Cortex of kidney (tissue), 1 donor: ENCODE measurements at places on chromosomes 6 and 20.

DNA sequence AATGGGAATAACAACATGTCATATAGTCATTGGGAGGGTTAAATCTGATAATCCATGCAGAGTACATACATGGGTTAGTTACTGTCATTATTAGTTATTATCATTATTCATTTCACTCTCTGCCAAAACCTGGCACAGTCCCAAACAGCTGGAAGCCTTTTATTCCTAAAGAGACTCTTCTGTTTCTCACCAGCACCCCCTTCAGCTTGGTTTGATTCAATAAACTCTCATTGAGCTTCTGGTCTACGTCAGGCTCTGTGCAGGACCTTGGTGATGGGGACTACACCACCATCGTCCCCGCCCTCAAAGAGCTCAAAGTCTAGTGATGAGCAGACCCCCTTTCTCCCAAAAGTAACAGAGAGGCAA lies 2.3 kb downstream of the KCNK15 start:
- no peak for DNase-seq

DNA sequence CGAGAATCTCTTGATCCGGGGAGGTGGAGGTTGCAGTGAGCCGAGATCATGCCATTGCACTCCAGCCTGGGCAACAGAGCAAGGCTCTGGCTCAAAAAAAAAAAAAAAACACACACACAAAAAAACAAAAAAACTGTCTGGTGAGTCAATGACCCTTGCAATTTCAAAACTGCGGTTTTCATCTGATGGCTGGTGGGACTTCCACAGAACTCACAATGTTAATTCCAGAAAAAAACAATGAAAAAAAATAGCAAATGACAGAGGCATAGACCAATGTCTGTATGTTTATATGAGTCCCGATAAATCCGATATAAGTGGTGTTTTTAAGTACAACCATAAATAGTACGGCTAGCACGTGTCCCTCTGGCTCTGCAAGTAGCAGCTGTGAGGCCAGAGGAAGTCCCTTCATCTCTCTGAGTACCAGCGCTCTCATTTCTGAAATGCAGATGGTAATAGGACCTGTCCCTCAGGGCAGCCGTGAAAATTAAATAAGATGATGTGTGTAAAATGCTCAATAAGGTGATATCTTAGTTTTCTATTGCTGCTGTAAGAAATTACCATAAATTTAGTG lies 21.9 kb upstream of the PTPN1 start:
- DNase-seq, result no peak

GRCh38 chr6:51213811-51214210 lies 395.1 kb downstream of the TFAP2B start:
- DNase-seq, result no peak

- no peak for DNase-seq
Measured at GRCh38 chr6:142746524-142746923, 198.5 kb downstream of the HIVEP2 start.

DNA sequence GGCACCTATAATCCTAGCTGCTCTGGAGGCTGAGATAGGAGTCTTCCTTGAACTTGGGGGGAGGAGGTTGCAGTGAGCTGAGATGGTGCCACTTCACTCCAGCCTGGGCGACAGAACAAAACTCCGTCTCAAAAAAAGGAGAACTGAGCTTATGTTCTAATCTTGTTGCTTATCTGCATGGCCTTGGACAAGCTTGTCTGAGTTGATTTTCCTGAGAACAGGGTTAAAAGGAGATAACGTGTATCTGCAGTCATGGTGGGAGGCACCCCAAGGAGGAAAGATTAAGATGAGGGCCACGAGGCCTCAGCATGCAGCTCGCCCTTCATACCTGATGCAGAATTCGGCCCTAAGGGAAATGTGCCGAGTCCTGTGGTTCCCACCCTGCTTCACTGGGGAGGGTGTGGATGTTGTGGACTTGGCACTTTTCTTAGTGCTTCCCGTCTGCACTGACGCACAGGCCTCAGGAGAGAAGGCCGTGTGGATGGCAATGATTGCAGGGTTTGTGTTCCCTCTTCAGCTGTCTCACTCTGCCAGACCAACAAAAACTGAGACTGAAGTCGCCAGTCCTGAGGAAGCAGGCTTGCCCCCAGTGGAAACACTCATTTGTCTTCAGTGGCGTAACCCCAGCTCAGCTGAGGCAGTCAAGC lies 56.3 kb downstream of the EZR start:
- no peak for DNase-seq

DNA sequence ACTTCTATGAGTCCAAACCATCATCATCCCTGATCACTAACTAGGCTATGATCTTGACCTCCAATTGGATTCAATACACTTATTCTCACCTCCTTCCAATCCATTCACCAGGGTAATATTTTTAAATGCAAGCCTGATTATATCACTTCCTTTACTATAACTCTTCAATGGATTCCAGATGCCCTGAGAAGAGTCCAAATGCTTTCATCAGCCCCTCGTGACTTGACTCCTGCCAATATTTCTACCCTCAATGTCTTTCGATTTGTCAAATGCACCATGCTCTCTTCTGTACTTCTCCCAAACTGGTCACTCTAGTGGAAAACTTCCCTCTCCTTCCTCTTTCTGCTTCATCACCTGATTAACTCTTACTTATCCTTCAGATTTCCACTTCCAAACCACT lies 70.8 kb downstream of the CD164 start:
- DNase-seq, result no peak

- DNase-seq, result no peak
Measured at GRCh38 chr6:4533576-4533975, 242.6 kb upstream of the CDYL start.

DNA sequence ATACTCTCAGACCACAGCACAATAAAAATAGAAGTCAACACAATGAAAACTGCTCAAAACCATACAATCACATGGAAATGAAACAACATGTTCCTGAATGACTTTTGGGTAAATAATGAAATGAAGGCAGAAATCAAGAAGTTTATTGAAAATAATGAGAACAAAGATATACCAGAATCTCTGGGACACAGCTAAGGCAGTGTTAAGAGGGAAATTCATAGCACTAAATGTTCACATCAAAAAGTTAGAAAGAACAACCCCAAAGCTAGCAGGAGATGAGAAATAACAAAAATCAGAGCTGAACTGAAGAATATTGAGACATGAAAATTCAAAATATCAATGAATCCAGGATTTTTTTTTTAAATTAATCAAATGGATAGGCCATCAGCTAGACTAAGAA lies 183.3 kb downstream of the BACH2 start:
- no peak for DNase-seq

DNA sequence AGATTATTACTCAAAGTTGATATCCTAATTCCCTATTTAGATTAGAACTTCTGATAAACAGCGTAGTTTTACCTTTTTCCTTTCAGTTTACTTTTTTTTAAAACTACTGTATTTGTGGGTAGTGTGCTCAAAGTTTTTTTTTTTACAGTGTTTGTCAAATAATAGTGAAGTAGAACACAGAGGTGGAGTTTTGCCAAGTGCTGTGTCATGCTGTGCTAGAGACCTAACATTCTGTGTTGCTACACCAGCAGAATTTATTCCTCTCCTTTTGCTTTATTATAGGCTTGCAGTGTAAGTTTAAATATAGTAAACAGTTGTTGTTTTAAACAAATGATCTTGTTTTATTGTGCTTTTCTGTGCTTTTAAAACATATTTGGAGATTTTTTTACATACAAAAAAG lies 125.4 kb downstream of the HIVEP1 start:
- no peak for DNase-seq

GRCh38 chr6:2917801-2918445 lies 14.8 kb upstream of the SERPINB9 start:
- no peak for DNase-seq

DNA sequence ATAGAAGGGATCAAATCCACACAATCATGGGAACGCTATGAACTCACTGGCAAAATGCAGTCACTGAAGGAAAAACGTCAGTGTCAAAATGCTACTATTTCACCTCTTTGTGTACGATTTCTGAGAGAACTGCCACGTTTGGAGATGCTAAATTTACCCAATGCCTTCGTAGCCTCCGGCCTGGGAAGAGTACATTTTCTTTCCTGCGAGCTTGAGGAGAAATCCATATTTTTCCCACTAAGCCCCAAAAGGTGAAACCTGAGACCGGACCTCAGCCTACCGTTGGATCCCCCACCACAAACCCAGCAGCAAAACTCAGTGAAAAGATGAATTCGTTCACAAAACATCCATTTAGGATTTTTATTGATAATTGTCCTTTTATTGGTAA lies 131.7 kb downstream of the GPX5 start:
- no peak for DNase-seq

GRCh38 chr6:168088161-168089053 lies 9.4 kb upstream of the FRMD1 start:
- no peak for DNase-seq

GRCh38 chr20:24738981-24739633 lies 210.0 kb upstream of the CST7 start:
- DNase-seq, result no peak

DNA sequence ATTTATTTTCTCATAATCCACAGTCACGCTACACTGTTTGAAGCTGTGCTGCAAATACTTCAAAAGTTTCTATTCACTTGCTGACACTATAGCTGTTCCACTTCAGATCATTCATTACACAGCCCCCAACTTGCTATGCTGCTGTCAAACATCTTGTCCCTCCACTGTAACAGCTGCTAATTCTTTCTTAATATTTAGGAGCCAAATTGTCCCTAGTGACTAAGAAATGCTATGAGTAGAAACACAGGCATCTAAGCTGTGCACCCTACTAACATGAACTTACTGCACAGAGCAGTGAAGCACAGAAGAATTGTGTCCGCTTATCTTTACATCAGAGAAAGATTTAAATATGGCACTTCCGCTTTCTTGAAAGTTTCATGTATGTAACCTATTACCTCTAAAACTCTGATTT lies 91.3 kb downstream of the PDE10A start:
- no peak for DNase-seq

DNA sequence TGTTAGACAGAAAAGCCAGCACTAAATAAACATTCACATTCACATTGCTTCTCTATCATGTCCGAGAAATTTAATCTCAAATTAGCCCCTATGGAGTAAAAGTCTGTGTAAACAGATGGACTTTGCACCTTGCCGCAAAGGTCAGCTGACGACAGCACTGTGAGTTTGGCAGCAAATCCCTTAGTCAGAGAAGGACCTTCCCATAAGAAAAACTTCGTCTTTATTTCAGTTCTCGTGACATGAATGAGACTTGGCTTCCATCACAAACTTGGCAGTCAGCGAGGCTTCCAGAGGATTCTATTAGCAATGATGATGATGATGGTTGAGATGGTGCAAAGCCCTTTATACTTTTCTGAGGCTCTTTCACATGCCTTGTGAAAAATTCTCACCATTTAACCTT lies 133.7 kb upstream of the IFNGR1 start:
- DNase-seq, result no peak

- no peak for DNase-seq
Measured at GRCh38 chr20:33696448-33696847, 10.3 kb upstream of the E2F1 start.

DNA sequence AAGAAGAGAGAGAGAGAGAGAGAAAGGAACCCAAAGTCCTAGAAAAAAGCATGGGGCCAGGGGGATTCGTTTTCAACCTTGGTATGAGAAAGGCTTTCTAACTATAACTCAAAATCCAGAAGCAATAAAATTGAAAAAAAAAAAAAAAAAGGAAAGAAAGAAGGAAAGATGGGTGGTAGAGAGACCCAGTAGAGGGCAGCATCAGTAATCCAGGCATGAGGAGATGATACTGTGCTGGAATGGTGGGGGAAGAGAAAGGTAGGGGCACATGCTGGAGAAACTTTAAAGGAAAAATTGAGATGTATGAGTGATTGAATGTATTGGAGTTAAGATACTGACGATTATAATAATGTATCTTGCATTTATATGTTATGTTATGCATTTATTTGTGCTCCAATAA lies 1040.7 kb upstream of the FLRT3 start:
- DNase-seq, result no peak

DNA sequence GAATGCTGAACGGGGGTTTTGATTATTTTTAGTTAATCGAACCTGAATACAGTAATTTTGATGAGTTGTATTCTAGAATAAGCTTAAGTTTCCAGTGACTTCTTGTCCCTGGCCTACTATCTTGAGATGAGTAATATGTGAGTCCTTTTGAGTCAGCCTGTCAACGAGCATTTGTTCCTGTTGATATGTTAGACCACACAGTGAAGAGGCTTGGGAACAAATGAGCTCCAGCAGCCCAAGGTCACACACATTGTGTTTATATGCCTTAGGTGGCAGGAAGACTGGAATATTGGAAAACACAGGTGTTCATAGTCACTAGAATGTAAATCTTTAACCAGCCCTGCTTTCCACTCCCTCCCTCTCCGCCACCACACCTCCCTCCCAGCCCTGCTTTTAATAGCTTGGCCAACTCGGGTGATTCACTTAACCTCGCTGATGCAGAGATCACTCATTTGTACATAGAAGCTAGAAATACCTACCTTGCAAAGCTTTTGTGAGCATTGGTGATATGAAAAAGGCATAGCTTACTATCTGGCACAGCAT lies 9.1 kb downstream of the SMPDL3A start:
- DNase-seq, result no peak

DNA sequence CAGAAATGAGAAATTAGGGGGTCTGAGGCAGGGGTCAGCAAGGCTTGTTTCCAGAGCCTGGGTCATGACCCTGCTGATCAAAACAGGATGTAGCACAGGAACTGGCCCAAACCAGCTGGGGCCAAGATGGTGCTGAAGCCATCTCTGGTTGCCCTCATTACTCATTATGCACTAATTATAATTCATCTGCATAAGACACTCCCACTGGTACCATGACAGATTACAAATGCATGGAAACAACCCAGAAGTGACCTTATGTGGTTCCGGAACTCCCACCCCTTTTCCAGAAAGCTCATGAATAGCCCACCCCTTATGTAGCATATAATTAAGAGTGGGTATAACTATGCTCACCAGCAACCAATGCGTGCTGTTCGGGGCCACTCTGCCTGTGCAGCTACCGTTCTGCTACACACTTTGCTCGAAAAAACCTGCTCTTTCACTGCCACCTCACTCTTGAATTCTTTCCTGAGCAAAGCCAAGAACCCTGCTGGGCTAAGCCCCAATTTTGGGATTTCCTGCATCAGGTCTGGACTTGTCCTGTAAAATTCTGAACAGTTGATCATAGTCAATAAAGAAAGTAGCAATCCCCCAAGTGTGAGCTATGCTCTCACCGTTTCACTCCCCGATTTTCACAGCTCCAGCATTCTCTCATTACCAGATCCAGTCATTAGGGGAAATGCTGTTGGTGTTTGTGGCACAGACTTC lies 122.3 kb downstream of the WDR27 start:
- no peak for DNase-seq

GRCh38 chr6:8859501-8859900 lies 424.2 kb upstream of the SLC35B3 start:
- DNase-seq, result no peak

DNA sequence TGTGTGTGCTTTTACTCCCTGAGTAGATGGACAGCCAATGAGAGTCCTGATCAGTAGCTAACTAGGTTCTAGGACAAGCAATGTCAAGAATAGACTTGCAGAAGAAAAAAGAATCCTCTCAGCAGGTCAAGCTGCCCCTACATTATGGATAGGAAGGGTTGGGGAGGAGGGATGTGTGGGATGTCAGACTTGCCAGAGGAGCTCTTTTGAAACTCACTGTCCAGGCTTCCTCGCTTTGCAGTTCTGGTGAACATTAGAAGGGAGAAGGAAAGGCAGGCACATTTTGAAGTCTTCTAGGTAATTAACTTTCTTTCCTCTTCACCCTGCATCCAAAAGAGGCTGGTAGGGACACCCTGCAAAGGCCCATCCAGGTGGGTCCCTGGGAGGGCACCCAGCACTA lies 48.7 kb downstream of the SYNE1 start:
- no peak for DNase-seq
